ENCODE measurements at places on chromosomes 5 and 9.

DNA sequence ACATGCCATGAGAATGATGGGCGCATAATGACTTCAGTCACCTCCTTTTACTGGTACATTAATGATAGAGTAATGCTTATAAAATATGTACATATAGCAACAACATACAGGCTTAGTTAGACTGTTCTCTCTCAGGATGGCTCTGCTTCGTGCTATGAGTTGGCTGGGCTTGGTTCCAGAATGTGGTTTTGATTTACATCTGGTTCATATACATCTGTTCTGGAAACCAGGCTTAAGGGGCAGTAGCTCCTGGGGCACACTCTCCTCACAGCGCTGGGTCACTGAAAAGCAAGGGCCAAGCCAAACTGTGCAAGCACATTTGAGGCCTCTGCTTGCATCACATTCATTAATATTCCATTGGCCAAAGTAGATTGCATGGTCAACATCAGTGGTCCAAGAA is 44.9 kb downstream of the PCSK1 start:
- DNase-seq = peak; percentile 69

- DNase-seq = no peak
Measured at GRCh38 chr5:134022333-134022732, 17.6 kb upstream of the VDAC1 start.

GRCh38 chr5:159759791-159760290 is 156.4 kb upstream of the ADRA1B start:
- peak; percentile 66 for DNase-seq

DNA sequence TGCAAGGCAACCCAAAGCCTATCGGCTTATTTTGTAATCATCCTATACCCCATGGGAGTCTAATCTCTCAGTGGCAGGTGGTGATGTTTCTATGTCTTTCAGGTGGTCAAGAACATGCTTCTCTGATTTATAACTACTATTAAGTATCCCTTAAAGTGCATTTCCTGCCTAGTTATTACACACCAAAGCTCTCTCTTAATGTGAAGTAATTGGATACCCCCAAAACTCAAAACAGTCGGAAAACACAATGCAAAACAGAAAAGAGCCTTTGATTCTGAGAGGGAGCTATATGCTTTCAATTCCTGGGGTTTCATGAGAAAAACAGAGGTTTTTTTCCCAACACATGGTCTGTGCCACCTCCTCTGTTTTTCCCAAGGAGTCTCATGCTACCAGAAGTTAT is 416.4 kb downstream of the CSNK1G3 start:
- no peak for DNase-seq

- DNase-seq = peak; percentile 72
Measured at GRCh38 chr9:91425271-91425670, 1.6 kb upstream of the NFIL3 start.

DNA sequence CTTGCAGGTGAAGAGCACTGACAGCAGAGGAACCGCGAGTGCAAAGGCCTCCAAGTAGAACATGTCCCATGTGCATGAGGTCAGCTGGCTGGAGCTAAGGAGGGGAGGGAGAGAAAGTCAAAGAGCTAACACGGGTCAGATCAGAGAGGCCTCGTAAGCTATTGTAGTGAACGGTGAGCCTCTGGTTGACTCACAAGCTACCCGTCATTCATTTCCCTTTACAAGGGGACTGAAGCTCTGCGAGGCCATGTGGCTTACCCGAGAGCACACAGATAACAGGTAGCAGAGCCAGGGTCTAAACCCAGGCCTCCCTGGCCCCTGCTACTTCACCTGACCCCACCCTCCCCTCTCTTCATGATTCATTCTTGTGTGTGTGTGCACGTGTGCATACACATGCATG is 152.7 kb upstream of the ADRA1B start:
- DNase-seq = no peak

- DNase-seq = no peak
Measured at GRCh38 chr9:13437866-13438265, 158.4 kb upstream of the MPDZ start.

DNA sequence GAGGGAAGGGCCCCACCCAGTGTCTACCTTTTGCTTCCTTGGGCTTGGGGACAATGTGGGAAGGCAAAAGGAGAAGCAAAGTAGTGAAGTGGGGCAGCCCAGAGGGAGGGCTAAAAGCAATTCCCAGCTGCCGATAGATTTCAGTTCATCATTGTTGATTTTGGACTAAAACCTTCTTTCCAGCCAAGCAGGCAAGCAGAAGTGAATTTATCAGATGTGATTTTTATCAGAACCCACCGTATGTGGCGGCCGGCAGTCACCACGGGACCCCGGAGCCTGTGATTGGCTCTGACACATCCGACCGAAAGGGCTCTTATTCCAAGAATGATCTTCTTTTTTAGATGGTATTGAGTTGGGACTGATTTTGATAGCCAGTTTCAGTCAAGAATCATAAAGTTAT is 559.9 kb downstream of the PSAT1 start:
- no peak for DNase-seq

- DNase-seq = no peak
Measured at GRCh38 chr5:137957948-137958347, 68.7 kb downstream of the PKD2L2 start.
